ENCODE measurements at places on chromosomes 5 and 9.

- no peak for DNase-seq
Measured at GRCh38 chr9:99222416-99223270, 561 bp downstream of the SEC61B start.

DNA sequence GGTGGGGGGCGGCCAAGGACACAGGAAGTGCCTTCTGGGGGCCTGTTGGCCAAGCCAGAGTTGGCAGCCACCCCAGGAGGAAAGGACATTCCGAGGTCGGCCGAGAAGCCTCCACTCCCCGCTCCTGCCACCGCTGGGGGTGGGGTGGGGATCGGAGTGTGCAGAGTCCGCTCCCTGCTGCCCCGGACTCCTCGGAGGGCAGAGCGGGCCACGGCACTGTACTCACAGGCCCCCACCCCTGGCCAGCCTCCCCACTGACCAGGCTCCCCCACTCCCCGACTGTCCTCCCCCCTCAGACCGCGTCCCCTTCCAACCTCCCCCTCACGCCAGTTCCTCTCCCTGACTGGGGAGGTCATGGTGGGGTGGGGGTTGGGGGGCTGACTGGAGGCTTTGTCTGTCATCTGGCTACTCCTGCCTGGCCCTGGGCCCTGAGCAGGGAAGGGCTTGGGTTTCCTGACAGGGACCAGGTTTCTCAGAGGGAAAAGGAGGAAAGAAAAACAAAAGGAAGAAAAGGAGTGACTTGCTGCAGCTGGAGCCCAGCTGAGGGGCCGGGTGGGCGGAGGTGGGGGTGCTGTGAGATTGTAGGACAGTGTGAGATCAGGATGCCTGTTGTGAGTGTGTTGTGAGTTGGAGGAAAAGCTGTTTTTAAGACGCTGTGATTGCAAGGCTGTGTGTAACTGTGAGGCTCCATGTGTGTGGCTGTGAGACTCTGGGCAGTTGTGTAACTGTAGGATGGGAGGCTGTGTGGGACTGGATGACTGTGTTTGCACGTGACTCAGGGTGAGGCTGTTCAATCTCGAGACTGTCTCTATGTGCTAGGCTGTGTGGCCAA, 29.7 kb downstream of the CNTFR start:
- DNase-seq = no peak

DNA sequence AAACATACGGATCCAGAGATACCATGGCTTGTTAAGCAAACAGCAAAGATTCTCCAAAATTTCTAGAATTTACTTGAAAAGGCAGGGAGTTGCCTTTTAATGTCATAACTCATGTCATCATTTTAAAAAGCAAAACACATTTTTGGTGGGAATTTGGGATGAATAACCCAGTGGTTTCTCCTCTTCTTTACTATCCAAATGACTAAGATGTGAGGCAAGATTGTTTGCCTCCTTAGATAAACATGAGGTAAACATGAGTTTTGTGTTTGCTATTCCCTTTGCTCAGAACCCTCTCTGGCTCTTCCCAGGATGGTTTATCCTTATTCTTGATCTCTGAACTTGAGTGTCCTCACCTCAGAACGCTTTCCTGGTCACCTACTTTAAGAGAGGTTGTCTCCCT, 267.0 kb downstream of the EBF1 start:
- DNase-seq = no peak

DNA sequence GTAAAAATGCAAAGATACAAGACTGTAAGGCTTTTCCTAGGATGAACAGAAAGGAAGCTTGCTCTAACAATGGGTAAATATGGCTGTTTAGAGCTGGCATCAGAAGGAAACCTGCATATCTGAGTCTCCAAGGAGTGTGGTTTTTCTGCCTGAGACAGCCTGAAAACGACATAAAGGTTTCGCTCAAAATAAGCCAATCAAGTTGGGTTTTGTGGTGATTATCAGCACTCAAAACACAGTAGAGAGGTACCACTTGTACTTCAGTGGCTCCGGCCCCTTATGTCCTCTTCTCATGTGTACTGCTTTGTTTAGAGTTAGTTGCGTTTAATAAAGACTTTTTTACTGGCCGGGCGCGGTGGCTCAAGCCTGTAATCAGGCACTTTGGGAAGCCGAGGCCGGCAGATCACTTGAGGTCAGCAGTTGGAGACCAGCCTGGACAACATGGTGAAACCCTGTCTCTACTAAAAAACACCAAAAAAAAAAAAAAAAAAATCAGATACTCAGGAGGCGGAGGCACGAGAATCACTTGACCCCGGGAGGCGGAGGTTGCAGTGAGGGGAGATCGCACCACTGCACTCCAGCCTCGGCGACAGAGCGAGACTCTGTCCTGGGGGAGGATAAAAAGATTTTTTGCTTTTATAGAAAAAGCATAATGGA, 39.4 kb downstream of the KLF9 start:
- DNase-seq = no peak

- no peak for DNase-seq
Measured at GRCh38 chr9:27109621-27110020, 596 bp downstream of the TEK start.

DNA sequence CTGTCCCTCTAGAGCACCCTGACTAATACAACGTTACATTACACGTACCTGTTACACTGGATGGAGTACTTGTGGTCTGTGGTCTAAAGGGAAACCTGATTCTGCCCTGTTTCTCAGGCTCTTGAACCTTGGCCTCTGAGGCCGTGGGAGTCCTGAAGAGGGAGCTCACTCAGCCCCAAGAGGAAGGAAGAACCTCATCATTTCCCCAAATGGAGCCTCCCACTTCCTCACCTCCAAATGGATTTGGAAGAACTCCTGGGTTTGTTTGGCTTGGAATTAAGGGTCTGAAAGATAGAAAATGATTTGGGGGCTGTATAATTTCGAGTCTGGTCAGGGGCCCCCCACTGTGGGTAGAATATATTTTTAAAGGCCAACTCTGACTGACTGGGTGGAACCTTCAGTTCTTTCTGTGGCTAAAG, 200.2 kb downstream of the SEMA6A start:
- DNase-seq = no peak

DNA sequence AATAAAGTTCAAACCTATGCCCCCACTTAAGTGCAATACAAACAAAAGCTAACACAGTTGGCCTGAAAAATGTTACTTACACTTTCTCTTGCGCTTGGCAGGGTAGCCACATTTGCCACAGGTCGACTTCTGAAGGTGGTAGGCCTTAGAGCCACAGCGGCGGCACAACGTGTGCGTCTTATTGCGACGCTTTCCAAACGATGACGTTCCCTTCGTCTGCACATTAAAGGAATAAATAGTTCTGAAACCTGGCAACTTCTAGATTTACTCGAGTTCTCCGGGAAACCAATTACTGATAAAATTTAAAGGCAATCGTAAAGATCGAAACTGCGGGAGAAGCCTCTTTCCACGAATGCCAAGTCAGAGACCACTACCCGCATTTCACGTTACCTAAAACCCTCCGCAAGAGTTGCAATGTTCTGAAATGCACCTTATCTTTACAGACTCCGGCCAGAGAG, 602 bp downstream of the RPL37 start:
- no peak for DNase-seq

- DNase-seq = no peak
Measured at GRCh38 chr9:77753180-77753579, 105.1 kb upstream of the GNA14 start.

DNA sequence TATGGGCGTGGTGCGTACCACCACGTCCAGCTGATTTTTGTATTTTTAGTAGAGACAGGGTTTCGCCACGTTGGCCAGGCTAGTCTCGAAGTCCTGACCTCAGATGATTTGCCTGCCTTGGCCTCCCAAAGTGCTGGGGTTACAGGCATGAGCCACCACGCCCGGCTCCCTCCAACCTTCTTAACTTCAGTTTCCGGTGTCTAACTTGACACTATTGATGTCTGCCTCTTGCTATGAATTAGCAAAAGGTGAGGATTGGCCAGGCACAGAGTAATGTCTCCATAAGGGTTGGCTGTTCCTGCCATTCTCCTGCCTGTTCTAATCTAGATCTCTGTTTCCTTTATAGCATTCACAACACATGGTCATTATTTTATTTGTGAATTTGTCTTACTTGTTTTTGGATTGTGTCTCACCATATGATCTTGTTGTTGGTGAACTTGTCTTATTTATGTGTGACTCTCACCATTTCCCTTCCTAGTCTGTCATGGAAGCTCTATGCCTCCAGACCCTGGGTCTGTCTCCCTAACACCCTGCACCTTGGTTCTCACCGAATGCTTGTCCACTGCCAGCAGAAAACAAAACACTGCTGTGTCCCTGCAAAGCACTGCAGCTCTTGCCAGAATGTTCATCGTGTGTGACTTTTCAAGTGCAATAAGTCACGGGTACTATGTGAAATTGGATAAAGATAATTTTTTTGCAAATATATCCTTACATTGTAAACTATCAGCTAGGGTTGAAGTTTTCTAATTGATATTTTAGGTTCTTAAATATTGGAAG, 26.0 kb downstream of the BASP1 start:
- no peak for DNase-seq

DNA sequence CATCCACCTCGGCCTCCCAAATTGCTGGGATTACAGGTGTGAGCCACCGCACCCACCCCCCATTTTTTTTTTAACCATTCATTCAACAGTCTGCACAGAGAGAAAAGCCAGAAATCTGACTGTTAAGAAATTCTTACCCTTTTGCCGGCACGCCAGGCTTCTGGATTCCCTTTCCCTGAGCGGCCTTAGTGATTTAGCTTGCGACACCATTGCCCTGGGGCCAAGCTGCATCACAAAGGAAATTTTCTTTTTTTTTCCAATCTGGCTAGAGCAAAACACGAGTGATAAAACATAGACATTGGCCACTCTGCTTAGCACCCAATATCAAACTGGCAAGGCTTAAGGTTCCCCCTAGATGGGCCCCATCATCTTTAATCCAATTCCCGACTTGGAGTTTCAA, 21.2 kb upstream of the ATOSB start:
- no peak for DNase-seq

DNA sequence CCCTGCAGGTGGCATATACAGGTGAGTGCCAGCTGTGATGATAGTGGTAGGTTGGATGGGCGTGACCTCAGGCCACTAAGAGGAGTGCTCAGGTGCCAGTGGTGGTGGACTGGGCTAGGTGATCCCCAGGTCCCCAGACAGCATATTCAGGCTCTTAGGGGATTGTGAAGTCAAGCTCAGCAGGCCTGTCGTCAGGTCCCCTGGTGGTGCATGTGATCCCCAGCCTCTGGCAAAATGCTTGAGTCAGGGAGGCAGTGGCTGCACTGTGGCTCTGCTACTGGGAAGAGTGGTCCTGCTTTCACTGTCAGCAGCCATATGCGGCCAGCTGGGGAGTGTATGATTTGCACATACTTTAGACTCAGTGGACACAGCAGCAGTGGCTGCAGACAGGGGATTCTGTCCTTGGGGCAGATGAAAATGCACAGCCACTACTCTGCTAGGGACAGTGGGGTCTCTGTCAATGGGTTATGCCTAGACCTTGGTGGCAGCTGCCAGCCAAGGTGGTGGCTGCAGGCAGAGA, 31.6 kb upstream of the CTSL start:
- DNase-seq = no peak

DNA sequence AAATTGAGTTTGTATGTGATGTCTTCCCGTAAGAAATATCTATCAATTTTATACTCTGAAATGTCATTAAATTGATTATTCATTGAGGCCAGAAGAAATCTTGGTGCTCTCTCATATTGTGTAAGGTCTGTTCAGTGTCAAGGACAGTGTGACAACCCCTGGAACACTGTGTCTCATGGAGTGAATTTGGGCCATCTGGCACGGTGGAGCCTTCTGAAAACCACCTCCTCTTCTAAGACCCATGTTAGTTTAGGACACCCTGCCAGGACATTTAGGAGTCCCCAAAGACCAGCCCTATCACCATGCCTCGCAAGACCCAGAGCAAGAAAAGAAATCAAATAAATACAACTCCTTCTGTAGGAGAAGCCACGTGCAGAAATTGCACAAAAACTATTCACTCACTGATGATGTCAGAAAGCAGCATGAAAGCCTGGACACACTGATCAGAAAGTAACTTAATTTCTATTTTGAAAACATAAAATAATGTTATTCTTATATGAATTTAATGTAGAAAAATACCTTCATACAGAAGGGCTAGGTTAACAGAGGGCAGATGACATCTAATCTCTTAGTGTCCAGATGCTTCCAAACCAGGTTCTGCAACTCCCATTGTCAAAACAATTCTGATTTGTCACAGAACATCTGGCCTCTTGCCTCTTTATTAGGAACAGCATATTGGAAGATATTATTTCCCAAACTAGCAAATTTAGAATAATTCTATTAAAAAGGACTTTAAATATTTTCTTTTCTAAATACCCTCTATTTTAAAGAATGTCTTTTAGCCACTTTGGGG, 298.8 kb downstream of the NR2F1-AS1 start:
- no peak for DNase-seq

DNA sequence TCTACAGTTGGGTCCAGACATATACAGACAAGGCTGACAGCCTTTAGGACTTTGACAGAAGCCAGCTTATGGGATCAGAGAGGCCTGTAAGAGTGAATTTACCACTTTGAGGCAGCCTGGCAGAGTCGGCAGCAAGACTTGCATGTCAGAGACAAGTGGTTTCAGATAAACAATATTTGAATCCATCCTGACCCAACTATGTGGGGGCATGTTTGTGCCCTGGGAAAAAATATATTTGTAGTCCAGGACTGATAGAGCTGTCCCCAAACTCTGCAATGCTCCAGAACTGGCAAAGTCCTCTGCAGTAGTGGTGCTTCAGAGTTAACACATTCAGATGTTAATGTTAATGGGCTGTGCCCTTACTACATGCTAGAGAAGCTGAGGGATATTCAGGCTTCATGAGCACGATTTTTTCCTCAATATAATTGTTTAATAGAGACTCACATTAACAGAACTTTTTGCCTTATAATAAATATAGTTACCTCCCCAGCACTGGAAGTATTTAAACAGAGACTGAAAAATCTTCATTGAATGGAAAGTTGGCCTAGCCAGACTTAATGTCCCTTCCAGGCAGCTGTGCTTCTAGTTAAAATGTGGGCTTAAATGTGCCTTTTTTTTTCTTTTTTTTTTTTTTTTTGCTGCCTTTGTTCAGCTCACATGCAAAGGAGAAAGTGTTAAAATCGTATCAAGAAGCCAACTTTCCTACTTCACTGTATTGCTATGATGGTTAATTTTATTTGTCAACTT, 42.9 kb downstream of the FEM1C start:
- DNase-seq = no peak

DNA sequence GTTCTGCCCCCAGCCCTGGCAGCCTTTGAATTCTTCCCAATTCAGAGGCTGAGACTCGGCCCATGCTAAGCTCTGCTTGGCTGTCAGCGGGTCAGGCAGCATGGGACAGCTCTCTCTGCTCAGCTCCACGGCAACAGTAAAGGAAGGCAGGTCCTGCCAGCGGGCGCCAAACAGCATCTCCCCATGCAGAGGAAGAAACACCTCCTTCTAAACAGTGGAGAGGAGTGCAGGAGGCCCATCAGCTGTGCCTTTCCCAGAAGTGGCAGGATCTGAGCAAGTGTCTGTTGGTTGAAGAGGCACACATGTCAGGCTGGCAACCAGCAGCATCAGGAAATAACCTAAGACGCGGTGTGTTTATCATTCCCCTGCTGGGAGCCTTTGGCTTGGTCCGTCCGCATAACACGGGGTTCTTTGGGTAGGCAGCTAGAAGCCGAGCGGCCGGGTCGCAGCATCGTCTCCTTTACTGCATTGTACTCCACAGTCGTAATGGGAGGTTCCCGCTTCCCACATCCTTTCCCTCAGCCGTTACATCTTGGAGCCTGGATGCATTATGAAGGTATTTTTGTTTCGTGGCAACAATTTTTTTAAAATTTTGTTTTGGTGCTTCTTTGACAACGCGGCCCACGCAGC, 42.7 kb upstream of the NCS1 start:
- no peak for DNase-seq

Measured in NCI-H1417 (cell line).